HCT116 (cell line): ENCODE measurements at places on chromosomes 6 and 20.

DNA sequence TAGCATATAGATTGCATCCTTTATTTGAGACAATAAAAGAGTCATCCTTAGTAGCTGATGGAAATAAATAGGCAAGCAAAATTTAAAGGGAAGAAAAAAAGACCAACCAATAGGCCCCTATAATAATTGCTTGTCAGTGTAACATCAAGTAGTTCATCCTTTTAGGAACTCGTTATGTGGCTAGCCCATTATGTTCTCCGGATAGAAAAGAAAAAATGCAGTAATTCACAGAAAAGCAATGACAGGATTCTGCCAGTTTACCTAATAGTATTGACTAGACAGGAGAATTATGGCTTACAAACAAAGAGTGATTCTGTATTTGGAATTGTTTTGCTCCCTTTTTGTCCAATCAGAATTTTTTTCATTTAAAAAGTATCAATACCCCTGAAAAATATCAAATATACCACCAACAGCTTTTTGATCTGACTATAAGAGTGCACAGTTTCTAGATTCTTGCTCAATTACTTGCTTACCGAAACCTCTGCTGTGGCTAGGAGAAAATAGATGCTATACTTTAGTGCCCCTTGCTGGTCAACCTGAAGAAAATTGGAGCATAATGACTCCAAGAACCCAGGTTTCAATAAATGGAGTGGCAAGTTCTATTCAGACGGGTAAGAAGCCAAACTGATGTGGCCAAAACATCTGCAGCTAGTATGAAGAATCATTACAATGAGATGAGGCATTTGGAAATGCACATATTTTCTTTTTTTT lies 91.5 kb upstream of the SASH1 start:
- DNase-seq: no peak

GRCh38 chr6:167930295-167930694 lies 67.2 kb upstream of the KIF25 start:
- no peak for DNase-seq

GRCh38 chr20:50089140-50089786 lies 23.7 kb downstream of the UBE2V1 start:
- DNase-seq: no peak

DNA sequence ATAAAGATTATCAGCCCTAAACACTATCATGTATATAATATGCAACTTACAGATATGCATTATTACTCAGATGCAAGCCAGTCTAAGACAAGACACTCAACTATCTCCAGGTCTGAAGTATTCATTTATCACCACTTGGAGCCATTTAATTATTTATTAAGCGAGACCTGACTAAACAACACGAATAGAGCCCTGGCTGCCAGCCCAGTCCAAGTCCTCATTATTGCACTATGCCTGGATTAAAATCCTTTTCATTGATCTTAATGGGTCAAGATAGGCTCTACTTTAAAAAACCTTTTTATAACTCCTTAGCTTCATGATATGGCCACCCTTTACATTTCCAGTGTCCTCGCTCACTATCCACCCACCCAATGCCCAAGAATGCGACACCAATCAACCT lies 183.1 kb upstream of the MARCKS start:
- no peak for DNase-seq

DNA sequence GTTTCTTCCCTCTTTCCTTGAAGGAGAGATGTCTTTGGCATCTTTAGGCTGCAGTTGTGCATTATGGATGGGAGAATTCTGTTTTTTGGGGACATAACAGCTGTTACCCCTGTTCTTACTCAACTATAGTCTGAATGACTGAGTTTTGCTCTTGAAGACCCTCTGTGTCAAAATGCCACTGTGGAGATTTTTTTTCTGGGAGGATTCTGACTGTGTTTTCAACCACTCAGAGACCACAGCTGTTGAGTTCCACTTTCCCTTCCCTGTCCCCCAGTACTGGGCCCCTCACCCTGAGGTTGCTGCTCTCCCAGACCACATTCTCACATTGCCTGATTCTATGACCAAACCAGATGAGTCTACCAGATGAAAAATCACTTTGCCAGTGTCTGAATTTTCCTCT lies 48.1 kb downstream of the NKX2-2 start:
- DNase-seq: no peak

DNA sequence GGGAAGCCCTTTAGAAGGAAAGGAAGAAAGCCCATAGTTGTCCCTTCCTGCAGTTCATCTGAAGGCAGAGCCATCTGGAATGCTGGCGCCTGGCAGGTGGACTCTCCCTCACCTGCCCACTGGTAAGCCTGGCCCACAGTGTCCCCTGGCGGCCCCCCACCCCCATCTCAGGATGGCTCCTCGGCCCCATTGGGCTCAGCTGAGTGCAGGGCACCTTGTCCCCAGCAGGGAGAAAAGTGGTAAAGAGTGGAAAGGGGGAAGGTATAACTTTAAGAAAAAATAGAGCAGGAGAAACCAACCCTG lies 12.6 kb downstream of the SS18L1 start:
- DNase-seq: no peak

- DNase-seq: no peak
These were observed 181.1 kb downstream of the REV3L start for GRCh38 chr6:111301946-111302345.

GRCh38 chr20:47610247-47610944 lies 108.7 kb downstream of the NCOA3 start:
- DNase-seq: peak; percentile 71

GRCh38 chr6:132683543-132683942 lies 24.6 kb upstream of the TAAR1 start:
- DNase-seq: no peak

- DNase-seq: no peak
These were observed 789.1 kb upstream of the HS3ST5 start for GRCh38 chr6:115131709-115132490.

- no peak for DNase-seq
These were observed 65.8 kb upstream of the FBXO30 start for GRCh38 chr6:145880361-145880760.

GRCh38 chr20:25065625-25066338 lies 7.8 kb upstream of the ACSS1 start:
- peak; percentile 31 for DNase-seq

GRCh38 chr6:28941684-28942448 lies 18.1 kb upstream of the TRIM27 start:
- no peak for DNase-seq
